ENCODE measurements at places on chromosomes 11 and 22. TPM values are rescaled to one million over a fixed set of nuclear protein-coding genes. Genes with fewer than 3 reads are reported as not detected.

The MISFA gene
- 0.38 TPM for polyA plus RNA-seq

The MMP27 gene
- polyA plus RNA-seq = not detected

The MYO18B gene
- polyA plus RNA-seq = not detected

The MGAT3 gene
- not detected for polyA plus RNA-seq

The CHRM4 gene
- polyA plus RNA-seq = 0.31 TPM

The OR1S2 gene
- polyA plus RNA-seq = not detected

The MYEOV gene
- not detected for polyA plus RNA-seq

The TRIM6 gene
- not detected for polyA plus RNA-seq

The FGF4 gene
- polyA plus RNA-seq = not detected

The MRGPRX3 gene
- not detected for polyA plus RNA-seq

The KDM2A gene
- 3.8 TPM for polyA plus RNA-seq

The SCGB1C1 gene
- not detected for polyA plus RNA-seq

The GGT1 gene
- polyA plus RNA-seq = 1.2 TPM

The EXPH5 gene
- polyA plus RNA-seq = 1.6 TPM

The BAIAP2L2 gene
- not detected for polyA plus RNA-seq

The GDPD4 gene
- not detected for polyA plus RNA-seq

The GAL gene
- not detected for polyA plus RNA-seq

The CAPN5 gene
- 1.6 TPM for polyA plus RNA-seq

The TSGA10IP gene
- not detected for polyA plus RNA-seq

The MB gene
- 0.33 TPM for polyA plus RNA-seq

The NUDT22 gene
- 95.4 TPM for polyA plus RNA-seq

The OR8K3 gene
- polyA plus RNA-seq = not detected

The IFITM1 gene
- 4,533 TPM for polyA plus RNA-seq

The P2RX3 gene
- not detected for polyA plus RNA-seq

The PLAAT5 gene
- 1.5 TPM for polyA plus RNA-seq

The SCGB1D2 gene
- polyA plus RNA-seq = not detected

The TESMIN gene
- not detected for polyA plus RNA-seq

The GSTT2 gene
- polyA plus RNA-seq = not detected

The TMPRSS13 gene
- polyA plus RNA-seq = 0.31 TPM

The FOLR1 gene
- not detected for polyA plus RNA-seq

The KCNJ1 gene
- not detected for polyA plus RNA-seq

The OR51B4 gene
- not detected for polyA plus RNA-seq

All from immature natural killer cell (primary cell).